Ammon's horn (tissue), 1 donor: ENCODE measurements at places on chromosomes 1 and 21.

DNA sequence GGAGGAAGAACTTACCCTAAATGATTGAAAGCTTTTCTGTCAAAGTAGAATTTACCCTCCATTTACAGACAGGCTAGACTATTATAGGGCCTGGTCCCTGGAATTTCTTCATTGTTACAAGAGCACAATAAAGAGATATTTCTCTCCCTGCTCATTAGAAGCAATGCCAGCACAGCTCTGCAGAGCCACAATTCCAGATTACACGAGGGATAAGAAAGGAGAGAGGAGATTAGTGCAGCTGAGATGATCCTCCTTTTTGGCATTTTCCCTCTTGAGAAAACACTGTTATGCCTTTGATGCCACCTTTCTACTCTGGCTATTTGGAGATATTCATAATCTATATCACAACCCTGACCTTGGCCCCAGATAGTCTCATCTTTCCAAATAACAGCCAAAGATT, 1119.5 kb upstream of the TMPRSS15 start:
- DNase-seq, result no peak

DNA sequence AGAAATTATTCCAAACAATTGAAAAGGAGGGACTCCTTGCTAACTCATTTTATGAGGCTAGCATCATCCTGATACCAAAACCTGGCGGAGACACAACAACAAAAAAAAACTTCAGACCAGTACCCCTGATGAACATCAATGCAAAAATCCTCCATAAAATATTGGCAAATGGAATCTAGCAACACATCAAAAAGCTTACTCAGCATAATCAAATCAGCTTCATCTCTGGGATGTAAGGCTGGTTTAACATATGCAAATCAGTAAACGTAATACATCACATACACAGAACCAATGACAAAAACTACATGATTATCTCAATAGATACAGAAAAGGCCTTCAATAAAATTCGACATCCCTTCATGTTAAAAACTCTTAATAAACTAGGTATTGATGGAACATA, 440.1 kb downstream of the NUF2 start:
- no peak for DNase-seq

- no peak for DNase-seq
Observed at GRCh38 chr1:7145947-7146346, 360.7 kb downstream of the CAMTA1 start.

- no peak for DNase-seq
Observed at GRCh38 chr1:171740356-171740863, 1.5 kb downstream of the VAMP4 start.

- peak; percentile 38 for DNase-seq
Observed at GRCh38 chr1:229127301-229127700, 143.6 kb upstream of the RAB4A start.
